Parietal lobe (tissue), 2 donors: ENCODE measurements at places on chromosomes 7 and 10. TPM values are rescaled to one million over a fixed set of nuclear protein-coding genes. Genes with fewer than 3 reads are reported as not detected.

The SLC13A1 gene
- not detected for total RNA-seq

The TBXAS1 gene
- 1.9 TPM for total RNA-seq

The PRF1 gene
- total RNA-seq = not detected

The BAMBI gene
- 1.9 TPM for total RNA-seq

The PILRA gene
- 3.8 TPM for total RNA-seq
